OCI-LY7 (cell line): ENCODE measurements at places on chromosomes 2 and 18. TPM values are rescaled to one million over a fixed set of nuclear protein-coding genes. Genes with fewer than 3 reads are reported as not detected.
A peak's percentile ranks its signal among the peaks of the same experiment; 100 is the strongest.

Gene ERFE
- total RNA-seq = 7.6 and 10.2 TPM in 2 replicates

Gene PDCL3
- 19.2 and 21.7 TPM in 2 replicates for total RNA-seq

Gene CHAC2
- total RNA-seq = 13.7 and 13.9 TPM in 2 replicates

Gene DIPK1C
- total RNA-seq = not detected in 2 replicates

Gene UPP2
- not detected in 2 replicates for total RNA-seq

GRCh38 chr2:192286093-192286701 lies 91.5 kb upstream of the TMEFF2 start:
- no peak for DNase-seq

DNA sequence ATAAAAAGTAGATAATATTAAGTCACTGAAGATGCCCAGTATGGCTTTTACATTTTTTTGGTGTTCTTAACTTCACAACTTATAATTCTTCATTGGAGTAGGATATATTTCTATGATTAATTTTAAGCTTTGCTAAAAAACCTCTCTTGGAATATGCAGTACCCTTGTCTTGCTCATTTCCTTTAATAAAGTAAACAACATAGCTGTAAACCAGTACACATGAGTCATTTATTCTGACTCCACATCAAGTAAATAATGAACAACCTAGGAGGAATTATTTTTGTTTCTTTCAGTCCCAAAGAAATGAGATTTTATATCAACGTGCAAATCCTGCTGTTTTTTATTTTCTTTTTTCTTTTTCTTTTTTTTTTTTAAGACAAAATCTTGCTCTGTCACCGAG lies 869.1 kb downstream of the CNTNAP5 start:
- no peak for DNase-seq

DNA sequence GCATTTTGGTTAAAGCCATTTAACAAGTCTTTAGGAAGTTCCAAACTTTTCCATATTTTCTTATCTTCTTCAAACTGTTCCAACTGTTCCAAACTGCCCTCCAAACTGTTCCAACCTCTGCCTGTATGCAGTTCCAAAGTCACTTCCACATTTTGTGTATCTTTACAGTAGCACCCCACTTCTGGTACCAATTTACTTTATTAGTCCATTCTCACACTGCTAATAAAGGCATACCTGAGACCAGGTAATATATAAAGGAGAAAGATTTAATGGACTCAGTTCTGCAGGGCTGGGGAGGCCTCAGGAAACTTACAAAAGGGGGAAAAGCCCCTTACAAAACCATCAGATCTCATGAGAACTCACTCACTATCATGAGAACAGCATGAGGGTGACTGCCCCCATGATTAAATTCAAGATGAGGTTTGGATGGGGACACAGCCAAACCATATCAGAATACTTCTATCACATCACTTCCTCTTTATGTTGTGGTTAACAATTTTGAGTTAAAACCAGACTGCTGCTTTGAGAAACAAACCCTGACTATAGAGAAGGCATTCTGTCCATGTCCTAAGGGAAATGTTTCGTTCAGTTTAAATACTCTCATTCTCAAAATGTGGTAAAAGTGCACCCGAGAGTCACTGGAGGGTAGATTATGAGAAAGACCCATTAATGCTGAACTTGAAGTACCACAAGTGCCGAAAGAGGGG lies 11.0 kb downstream of the IL18R1 start:
- DNase-seq = no peak

DNA sequence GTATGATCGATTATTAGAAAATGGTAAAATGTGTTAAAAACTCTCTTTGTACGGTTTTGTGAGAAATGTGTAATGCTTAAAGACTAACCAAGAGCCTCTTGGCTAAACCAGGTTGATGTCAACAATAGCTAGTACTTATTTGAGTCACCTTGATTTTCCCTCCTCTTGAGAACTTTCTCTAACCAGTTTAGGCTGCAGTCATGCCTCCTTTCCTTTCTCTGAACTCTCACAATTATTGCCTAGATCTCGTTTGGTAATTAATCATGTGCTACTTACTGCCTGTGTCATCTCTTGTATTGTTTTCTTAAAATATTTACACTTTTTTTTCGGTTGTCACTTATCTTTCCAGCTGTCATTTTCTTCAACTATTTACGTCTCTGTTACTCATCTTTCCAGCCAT lies 1.1 kb upstream of the EPC2 start:
- DNase-seq = no peak

DNA sequence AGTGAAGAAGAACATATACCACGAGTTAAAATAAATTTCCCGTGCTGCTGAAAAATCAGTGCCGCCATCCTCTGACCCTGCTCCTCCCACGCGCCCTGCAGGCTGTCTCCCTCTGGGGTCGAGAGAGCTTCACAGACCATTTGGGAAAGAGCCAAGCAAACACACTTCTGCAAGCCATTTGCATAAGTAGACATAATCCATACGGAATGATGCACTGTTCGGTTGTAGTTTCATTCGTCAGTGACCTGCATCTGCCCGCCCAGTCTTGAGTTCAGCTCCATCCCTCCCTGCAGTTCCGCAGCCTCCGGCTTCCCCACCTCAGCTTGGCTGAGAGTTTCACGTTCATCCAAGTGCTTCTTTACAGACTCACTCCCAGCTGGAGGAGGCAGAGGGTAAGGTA lies 69.6 kb downstream of the TRAPPC12 start:
- DNase-seq = no peak

DNA sequence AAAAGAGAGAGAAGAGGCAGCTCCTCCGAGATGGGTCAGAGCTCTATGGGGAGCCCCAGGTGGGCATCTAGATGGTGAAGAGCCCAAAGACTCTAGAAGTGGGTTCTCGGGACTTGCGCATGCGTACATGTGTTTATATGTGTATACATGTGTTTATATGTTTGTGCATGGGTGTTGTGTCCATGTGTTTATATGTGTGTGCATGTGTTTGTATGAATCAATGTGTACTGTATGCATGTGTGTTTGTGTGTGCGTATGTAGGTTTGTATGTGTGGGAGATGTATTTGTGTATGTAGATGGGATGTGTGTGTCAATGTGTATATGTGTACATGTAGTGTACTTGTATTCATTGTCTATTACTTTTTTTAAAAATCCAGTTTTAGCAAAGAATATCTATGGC lies 25.6 kb downstream of the DNPEP start:
- no peak for DNase-seq

- no peak for DNase-seq
These were observed 3.0 kb downstream of the GPR55 start for GRCh38 chr2:230921806-230922595.

DNA sequence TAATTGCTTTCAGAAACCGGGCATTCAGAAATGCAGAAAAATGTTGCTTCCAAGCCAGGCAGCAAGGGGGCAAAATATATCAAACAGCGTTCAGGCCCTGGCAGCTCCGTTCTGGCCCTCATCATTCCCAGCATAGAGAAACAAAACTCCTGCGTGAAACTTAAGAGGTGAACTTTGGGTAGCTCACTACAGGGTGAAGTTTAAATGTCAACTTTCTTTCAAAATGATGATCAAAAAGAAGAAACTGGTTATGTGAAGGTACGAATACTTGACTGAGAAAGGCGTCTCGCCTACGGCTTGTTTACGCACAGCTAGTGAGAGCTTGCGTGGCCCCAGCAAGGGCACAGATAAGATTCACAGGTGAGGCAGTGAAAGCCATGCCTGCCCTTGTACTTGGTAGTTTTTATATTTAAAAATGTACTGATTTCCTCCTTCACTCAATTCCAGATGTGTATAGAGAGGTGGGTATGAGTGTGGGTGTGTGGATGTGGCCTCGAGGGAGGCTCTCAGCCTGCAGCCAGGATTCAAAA lies 127.5 kb downstream of the NFATC1 start:
- peak; percentile 62 for DNase-seq

GRCh38 chr2:206201075-206201848 lies 41.6 kb downstream of the EEF1B2 start:
- DNase-seq = no peak

DNA sequence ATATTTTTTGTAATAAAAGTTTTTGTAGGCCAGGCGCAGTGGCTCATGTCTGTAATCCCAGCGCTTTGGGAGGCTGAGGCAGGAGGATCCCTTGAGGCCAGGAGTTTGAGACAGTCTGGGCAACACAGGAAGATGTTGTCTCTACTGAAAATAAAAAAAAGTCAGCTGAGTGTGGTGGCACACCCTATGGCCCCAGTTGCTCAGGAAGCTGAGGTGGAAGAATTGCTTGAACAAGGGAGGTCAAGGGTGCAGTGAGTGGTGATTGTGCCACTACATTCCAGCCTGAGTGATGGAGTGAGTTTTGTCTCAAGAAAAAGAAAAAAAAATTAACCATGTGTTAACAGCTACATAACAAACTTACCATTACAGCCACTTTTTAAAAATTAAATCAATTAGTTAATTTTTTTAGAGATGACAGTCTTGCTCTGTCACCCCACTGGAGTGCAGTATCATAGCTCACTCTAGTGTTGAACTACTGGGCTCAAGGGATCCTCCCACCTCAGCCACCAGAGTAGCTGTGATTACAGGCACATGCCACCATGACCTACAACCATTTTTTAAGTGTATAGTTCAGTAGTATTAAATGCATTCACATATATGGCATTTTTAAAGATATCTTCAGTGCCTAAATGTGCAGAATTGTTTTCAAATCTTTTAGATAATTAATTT lies 67.2 kb upstream of the ACYP2 start:
- DNase-seq = no peak

DNA sequence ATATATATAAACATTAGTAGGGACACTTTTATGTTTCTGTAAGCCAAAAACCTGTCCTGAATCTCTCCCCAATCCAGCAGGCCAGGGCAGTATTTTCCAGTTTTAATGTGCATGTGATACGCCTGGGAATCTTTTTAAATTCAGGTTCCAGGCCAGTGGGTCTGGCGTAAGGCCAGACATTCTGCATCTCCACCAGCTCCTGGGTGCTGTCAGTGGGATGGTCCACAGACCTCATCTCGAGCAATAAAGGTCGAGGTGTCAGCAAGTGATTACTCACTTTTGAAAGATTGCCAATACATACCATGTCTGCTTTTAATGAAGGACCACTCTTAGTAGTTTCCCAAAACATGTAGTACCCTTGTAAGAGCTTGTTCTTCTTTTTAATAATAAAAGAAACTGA lies 189.9 kb upstream of the SH3BP4 start:
- DNase-seq = no peak

DNA sequence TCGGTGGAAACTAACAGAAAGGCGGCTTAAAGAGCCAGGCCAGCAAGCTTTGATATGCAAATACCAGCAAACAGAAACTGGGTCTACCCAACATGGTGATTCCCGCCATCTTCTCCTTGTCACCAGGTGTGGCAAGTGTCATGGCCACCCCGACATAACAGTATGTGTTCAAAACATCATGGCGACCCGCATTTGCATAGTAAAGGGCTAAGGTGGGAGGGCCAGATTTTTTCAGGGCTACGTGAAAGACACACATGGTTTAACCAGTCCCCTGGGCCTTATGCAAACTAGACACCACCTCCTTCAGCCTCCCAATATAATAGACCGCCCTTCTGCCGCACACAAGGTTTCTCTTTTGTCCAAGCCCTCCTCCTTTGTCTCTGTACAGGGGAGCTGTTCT lies 260.4 kb downstream of the METTL4 start:
- no peak for DNase-seq
